ENCODE measurements at places on chromosomes 5 and 9. TPM values are rescaled to one million over a fixed set of nuclear protein-coding genes. Genes with fewer than 3 reads are reported as not detected.
A peak's percentile ranks its signal among the peaks of the same experiment; 100 is the strongest.

- DNase-seq = no peak
These were observed 126.7 kb upstream of the GRHPR start for GRCh38 chr9:37295796-37296195.

DNA sequence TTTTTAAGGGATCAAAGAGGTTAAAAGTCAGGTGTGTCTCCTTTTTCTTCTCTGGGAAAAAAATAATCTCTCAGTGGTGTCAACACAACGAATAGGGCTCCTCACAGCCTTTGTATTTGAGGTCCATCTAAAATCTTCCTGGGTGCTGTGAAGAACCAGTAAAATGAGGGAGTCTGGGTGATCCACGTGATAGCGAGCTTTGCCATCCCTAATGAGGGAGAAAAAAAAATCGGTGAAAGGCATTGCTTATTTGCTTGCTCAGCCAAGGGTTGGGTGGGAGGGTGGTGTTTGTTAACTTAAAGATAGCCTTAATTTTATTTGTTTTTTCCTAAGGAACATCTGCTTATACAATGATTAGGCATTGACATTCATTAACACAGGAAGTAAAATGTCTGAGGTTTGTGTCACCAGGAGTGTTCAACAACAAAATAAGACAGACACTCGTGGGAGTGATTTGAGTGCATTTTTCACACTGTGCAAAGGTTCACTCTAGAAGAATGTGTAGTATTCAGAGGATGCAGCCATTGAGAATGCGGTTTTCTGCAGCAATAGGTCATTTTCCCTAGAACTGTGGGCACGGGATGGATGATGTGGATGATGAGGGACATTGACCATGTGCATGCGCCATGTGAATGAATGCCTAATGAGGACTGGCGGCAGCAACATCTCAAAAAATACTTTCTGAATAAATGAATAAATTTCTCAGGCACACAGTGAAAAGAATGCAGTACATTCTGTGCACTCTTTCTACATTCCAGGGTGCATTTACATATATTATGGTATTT is 369.5 kb downstream of the NTRK2 start:
- no peak for DNase-seq

DNA sequence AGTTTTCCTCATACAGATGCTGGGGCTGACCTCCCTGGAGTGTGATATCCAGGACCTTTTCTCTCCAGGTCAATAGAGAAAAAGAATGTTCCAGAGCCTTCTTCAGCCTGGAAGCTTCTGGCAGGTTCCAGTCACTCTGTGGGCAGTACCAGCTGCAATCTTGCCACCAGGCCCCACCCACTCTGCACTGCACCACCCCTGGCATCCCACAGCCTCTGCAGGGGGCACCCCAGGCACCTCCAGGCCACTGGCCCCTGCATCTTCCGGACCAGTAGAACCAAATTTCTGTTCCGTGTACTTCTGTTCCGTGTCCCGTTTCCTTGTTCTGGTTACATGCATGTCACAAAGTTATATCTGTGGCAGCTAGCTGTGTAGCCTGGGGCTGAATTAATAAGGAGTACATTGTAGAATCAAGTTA is 83.3 kb upstream of the ZBTB43 start:
- no peak for DNase-seq

- no peak for DNase-seq
These were observed 11.1 kb upstream of the APTX start for GRCh38 chr9:33012328-33013069.

- DNase-seq = no peak
These were observed 10.1 kb downstream of the LCN10 start for GRCh38 chr9:136732444-136733178.

DNA sequence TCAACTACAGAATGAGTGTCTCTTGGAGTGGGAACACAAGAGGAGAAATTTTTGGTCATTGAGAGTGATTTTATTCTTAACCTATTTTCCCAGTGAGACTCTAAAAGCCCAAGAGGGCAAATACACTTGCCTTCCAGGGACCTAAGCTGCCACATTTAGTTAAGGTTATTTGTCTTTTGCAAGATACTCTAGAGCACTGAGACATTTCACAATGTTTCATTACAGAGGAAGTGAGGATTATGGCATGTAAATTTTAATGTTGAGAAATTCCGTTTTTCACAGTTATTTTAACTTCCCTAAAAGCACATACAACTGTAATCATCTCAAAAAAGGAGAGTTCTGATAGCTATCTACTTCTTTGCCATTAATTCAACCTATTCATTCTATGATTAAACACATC is 38.7 kb upstream of the RAB3C start:
- DNase-seq = no peak

DNA sequence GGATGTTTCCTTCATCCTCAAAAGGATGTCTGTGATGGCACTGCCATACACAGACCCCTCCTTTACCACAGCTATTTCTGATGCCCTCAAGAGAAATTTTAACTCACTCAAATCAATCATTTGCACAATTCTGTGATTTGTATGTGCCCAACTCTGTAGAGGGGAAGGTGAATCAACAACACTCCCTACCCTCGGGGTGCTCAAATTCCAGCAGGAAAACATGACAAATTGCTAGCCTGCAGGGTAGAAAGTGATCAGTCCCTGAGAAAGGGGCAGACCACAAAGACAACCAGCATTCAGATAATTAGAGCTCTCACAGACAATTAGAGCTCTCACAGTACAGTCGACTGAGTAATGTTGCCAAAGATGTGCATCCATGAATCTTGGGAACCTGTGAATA is 45.3 kb upstream of the FOXE1 start:
- DNase-seq = no peak

GRCh38 chr9:32072570-32072969 is 311.9 kb upstream of the ACO1 start:
- no peak for DNase-seq

GRCh38 chr9:68507130-68507805 is 33.4 kb downstream of the TMEM252 start:
- DNase-seq = peak; percentile 28

DNA sequence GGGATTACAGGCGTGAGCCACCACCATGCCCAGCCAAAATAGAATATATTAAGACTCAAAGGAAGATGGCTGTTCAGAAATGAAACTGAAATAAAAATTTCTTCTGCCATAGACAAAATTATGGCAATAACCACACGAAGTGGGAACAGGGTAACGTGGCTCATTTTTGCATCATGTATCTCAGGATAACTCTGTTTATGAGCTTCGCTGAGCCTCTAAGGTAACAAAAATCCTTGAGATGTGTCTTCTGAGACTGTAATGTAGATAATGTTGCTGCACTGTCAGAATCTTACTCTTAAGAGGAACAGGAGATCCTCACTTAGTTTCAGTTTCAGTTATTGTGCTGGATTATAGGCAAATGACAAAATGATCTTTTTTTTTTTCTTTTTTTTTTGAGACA is 153.8 kb downstream of the GOLPH3 start:
- no peak for DNase-seq

GRCh38 chr5:81883371-81883770 is 88.5 kb upstream of the ATG10 start:
- no peak for DNase-seq

DNA sequence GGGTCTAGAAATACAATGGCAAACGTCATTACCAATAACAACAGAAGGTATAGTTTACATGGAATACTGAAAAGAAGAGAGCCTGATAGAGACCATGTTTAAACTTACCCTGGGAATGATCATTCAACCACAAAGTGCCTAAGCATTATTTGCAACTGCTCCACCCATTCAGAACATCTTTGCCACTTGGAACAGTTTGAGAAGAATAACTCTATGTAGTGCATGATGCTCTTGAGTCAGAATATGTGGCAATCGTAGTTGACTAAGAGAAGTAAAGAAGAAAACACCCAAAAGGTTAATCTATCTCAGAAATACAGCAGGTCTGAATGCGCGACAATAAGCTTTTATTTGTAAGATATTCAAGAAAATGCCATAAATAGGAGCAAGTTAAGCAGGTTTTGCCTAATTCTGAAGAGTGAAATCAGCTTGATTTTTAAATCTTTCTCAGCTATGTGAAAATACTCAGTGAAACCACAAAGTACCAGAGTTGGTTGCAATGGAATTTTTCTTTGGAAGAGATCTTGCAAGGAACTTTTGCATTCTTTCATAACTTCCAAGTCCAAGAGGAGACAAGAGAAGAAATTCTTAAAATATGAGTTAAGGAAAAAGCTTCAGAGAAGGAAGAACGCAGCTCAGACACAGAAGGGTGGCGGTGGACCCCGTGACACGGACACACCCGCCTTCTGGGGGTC is 64.3 kb downstream of the HABP4 start:
- DNase-seq = peak; percentile 63

GRCh38 chr9:132247942-132248341 is 86.1 kb downstream of the NTNG2 start:
- no peak for DNase-seq

DNA sequence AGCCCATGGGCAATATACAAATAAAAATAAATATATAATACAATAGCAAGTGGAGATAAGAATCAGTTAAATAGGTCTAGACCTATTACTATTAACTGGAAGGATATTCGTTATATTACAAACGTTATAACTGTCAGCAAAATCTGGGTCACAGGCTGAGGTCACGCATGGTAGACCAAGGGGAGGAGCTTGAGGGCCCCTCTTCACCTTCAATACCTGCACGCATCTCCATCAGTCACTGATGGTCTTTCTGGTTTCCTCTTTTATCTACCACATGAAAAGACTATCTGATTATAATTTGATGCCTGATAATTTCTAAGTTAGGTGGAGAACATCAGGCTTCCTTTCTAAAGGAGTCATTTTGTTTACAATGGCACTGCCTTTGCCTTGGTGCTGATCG is 43.2 kb downstream of the MAT2B start:
- DNase-seq = no peak

GRCh38 chr9:96048956-96049831 is 173.7 kb downstream of the ERCC6L2 start:
- DNase-seq = no peak

- peak; percentile 68 for DNase-seq
These were observed 300 bp upstream of the SVEP1 start for GRCh38 chr9:110579862-110580219.

DNA sequence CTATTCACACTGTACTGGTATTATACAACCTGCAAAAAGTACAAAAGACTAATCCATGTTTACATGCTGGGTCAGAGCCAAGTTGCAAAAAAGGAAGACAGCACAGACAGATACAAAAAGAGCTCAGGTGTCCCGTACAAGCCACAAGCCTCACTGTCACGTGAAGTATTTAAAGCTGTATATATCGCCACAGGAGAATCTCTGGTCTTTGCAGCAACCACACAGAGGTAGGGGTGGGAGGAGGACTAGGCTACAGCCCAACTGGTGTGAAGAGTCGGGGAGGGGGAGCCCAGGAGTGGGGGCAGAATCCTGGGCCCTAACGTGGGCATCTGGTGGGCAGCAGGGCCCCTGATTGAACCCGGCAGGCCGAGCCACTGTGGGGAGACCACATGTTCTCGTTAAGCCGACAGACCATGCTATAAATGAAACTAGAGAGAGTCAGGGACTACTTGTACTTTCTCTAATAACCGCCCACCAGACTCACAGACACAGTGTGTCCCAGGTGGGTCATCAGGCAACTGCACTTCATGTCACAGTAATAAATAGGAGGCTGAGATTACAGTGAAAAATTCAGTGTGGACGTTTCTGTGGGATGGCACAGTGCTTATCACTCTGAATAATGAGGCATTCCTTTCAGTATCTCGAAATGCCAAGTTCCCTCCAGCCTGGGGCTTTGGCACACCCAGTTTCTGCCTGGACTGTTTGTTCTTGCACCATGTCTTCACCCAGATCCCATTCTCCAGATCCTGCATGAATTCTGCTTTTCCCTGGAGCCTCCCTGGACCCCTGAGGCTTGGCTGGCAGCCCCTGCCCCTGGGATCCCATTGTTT is 79.3 kb upstream of the SH3PXD2B start:
- DNase-seq = no peak

DNA sequence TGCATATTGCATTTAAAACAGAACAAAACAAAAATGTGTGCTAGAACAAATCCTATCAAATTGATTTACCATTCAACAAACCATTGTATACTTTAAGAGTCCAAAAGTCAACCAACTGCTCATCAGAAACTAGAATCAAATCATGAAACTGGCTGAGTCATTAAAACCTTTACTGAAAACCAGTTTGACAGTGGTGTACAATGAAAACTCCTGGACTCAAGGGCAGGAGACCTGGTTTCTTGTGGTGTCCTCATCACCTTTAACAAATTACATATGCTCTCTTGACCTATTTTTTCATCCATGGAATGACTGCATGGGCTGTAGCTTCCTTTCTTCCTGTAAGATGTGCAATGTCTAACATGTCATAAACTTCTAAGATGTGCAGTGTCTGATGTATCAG is 315.3 kb upstream of the SLC30A5 start:
- no peak for DNase-seq

DNA sequence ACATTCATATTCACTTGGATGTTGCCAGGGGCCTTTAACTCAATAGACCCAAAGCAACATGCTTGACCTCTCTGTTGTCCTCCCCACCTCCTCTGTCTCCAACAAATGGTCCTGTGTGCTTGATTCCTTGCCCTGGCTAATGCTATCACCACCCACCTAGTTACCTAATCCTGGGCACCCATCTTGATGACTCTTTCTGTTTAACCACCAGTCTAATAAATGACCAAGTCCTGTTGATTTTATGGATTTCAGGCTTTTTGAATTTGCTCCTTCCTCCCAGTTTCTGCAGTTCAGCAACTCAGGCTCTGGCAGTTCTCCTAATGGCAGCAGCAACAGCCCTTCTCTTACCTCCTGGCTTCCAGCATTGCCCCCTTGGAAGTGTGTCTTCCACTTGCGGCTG is 246.3 kb upstream of the KLF4 start:
- DNase-seq = no peak

DNA sequence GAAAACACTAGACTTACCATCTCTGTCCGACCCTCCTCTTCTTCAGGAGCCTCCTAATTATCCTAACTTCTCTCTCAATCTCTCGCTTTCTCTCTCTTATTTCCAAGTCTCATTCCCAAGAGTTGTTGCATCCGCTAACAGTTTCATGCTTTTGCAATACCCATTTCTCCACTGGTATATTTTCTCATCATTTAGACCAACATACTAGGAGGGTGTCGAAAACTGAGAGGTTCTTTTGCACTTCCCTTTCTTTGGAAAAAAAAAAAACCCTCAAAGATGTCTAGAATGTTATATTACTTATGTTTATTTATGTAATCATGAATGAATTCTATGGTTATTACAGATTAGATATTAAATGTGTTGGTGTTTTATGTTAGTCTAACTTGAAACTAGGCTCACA is 35.9 kb downstream of the SPZ1 start:
- DNase-seq = no peak

- peak; percentile 73 for DNase-seq
These were observed 48.7 kb upstream of the HOMER1 start for GRCh38 chr5:79562351-79563246.

The KCNMB1 gene
- total RNA-seq = not detected

The CRAT gene
- total RNA-seq = 39.3 TPM

The SFXN1 gene
- 69.5 TPM for total RNA-seq

The SLC34A1 gene
- total RNA-seq = not detected

The TRAF1 gene
- total RNA-seq = 0.66 TPM

The PHF24 gene
- total RNA-seq = not detected

The PDE6A gene
- total RNA-seq = not detected

The NUDT12 gene
- 7.2 TPM for total RNA-seq

The ADAMTS16 gene
- 0.09 TPM for total RNA-seq

The NTRK2 gene
- 0.16 TPM for total RNA-seq

The IL33 gene
- total RNA-seq = not detected

The HAPLN1 gene
- total RNA-seq = 111 TPM

The GLRX gene
- 139 TPM for total RNA-seq

The ATP6V0E1 gene
- 452 TPM for total RNA-seq

The CARTPT gene
- total RNA-seq = not detected

The SLC6A18 gene
- not detected for total RNA-seq

The UNC13B gene
- total RNA-seq = 20.8 TPM

The SOX30 gene
- 0.19 TPM for total RNA-seq

The ABL1 gene
- total RNA-seq = 55.3 TPM

The EQTN gene
- not detected for total RNA-seq

Data from HFFc6 (cell line).